ENCODE measurements at places on chromosomes 5 and 9.

- no peak for DNase-seq
These were observed 974 bp downstream of the CCDC69 start for GRCh38 chr5:151222790-151223446.

DNA sequence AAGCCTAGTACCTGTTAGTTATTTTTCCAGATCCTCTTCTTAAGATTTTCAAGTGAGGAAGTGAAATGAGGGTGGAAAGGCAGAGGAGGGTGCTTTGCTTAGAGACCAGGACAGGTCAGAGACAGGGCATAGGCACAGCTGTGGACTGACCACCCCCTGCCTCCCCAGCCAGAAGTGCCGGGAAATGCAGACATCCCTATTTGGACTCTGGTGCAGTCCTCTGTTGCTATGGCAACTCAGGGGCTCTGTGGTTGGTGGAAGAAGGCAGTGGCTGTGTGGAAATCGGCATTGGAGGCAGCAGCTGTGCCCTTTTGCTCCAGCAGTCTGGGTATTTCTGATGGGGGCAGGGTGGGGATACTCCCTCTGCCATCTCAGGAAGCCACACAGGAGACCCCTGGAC is 43.3 kb upstream of the NDFIP1 start:
- DNase-seq: peak; percentile 72

DNA sequence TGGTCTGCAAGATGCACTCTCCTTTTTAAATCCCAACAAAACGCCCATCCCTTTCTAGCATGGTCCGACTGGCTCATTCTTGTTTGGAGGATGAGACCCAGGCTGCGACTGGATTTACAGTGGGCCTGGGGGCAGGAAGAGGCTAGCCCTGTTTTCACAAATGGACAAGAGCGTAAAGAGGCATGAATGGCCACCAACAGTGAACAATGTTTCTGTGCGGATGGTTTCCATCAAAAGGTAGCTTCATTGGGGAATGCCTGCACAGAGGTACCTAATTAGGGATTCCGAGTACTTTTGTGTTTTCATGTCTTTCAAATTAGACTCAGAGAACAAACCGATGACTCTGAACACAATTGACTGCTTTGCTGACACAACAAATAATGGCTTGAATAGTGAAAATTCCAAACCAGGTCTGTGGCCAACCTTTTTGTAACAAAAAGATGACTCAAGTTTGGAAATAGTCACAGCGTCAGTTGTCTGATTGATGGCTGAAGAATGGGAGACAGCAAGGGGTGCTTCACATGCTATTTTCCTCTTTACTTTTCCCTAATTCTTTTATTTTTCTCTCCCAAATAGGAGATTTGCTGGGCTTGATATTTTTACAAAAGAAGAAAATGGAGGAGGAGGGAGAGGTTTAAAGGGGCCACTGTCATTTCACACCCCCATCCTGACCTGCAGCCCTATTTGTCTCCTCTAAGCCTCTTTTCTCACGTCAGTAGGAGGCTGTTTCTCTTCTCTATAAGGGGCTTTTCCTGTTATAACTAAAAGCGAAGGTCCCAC is 208.1 kb upstream of the S1PR3 start:
- no peak for DNase-seq

- no peak for DNase-seq
These were observed 291.7 kb downstream of the TRPM3 start for GRCh38 chr9:70829591-70830265.

- DNase-seq: no peak
These were observed 1.8 kb downstream of the CCL28 start for GRCh38 chr5:43410414-43410813.

Measured in head of caudate nucleus (tissue), 42 donors.